ENCODE measurements at places on chromosomes 11 and 22. TPM values are rescaled to one million over a fixed set of nuclear protein-coding genes. Genes with fewer than 3 reads are reported as not detected.

- no peak for DNase-seq
Observed at GRCh38 chr22:38941488-38941987, 15.9 kb upstream of the APOBEC3A start.

GRCh38 chr11:79076526-79077115, 364.2 kb downstream of the TENM4 start:
- no peak for DNase-seq

GRCh38 chr11:133719532-133720235, 125.6 kb downstream of the SPATA19 start:
- DNase-seq = no peak

- no peak for DNase-seq
Observed at GRCh38 chr11:57560146-57560545, 7.3 kb downstream of the UBE2L6 start.

DNA sequence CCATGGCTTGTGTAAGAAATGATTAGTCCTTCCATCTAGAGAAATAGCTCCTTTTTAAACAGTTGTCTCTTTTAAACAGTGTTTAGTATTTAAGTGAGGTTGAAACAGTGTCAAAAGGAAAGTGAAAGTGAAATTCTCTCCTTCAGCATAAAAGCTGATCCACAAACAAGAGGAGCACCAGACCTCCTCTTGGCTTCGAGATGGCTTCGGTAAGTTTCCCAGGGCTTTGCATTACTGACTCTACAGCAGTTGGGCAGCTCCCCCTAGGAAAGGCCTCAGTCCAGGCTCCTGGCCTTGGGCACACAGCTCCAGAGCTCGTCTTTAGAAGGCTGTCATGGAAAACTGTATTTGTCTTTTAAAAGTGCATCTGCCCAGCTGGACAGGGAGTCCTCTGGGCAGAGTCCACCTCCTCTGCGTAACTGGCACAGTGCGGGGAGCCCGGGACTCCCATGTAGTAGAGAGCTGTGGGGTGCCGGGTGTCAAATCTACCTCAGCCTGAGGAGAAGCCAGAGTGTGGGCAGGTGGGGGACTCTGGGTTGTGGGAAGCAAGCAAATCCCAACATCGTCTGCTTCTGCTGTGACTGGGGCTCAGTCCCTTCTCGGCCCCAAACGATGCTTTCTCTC, at the start of gene PLAAT4:
Gene PLAAT4, plus strand, starts transcription at position 140 of the 624 bp plus-strand sequence. Its CDS starts 61 bp downstream, at position 201.
- no peak for DNase-seq

- DNase-seq = no peak
Observed at GRCh38 chr11:102926517-102926916, 29.0 kb downstream of the MMP13 start.

The TIMM10B gene
- 33.7 TPM for total RNA-seq

DNA sequence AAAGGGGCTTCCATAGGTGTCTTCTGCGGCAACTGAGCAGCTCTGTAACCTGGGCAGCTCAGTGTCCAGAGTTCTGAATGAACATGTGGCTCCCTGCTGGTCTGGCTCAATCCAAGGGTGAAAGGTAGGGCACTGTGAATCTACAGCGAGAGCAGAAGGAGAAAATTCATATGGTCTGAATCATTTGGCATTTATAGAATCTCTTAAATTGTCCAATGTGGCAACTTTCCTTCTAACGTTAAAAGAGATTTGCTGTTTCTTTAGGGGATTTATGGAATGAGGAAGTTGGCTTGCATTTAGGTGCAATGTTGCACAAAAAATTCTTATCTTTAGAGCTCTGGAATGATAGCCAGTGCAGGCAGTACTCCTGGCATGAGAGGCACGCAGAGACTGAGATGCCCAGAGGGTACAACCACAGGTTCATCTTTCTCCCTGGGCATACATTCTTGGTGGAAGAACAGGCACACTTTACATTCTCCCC, 17.0 kb downstream of the ATXN10 start:
- peak; percentile 91 for DNase-seq

DNA sequence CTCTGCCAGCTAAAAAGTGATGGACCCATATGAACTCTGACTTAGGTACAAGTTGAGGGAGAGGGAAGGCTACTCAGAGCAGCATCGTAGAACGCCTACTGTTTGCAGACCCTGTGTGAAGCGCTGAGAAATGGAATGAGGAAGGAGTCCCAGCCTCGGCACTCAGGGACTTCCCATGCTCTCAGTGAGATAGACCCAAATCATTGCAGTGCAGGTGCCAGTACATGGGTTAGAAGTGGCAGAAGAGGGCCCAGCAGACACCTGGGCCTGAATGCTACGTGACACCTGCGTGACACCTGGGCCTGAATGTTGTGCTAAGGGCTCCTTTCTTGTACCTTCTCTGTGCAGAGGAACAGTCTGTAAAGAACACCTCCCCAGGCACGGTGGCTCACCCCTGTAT, 2.6 kb upstream of the PDGFB start:
- DNase-seq = no peak

The DNAJB7 gene
- not detected for total RNA-seq

The TOM1 gene
- 66.3 TPM for total RNA-seq

GRCh38 chr11:35178067-35178805, 39.3 kb downstream of the CD44 start:
- DNase-seq = no peak

DNA sequence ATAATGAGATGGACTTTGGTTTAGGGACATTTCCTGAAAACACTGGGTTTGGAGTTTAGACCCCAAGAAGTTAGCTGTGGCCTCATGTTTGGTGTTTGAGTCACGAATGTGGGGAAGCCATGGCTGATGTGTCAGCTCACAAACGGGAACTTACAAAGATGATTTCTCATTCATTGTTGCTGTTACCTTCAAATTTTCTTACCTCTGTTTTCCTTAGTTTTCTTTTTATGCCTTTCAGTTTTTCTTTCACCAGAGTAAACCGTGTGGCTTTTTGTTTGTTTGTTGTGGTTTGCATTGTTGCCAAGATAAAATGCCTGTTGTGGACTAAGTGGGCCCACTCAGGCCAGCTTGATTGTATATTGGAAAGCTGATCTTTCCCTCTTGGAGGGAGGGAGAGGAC, 89.1 kb downstream of the SWAP70 start:
- DNase-seq = no peak

DNA sequence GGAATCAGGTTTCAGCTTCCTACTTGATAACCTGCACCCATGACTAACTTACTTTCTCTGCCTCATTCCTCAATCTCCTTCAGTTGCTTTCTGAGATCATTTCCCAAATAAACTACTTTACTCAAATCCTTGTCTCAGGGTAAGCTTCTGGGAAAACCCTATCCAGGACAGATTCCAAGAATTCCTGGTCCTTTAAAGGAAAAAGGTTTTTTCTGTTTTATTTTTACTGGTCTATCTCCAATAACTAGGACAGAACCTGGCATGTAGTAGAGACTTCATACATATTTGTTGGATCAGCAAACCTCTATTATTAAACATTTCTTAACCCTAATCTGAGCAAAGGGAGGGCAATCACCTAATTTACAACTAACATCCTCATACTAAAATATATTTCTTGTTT, 910.5 kb upstream of the CHORDC1 start:
- no peak for DNase-seq

The C11orf16 gene
- not detected for total RNA-seq

DNA sequence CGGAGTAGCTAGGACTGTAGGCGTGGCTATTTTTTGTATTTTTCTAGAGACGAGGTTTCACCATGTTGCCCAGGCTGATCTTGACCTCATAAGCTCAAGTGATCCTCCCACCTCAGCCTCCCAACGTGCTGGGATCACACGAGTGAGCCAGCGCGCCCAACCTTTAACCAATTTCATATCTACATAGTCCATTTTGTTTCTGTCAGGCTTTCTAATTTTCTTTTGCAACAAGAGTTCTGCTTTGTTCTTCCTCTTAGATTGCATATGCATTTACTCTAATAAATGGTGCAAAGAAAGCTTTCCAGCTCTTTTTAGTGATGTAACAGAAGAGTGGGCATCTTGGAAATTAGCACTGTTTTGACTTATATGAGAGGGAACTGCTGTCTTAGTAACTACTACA, 13.3 kb downstream of the RTN3 start:
- no peak for DNase-seq

DNA sequence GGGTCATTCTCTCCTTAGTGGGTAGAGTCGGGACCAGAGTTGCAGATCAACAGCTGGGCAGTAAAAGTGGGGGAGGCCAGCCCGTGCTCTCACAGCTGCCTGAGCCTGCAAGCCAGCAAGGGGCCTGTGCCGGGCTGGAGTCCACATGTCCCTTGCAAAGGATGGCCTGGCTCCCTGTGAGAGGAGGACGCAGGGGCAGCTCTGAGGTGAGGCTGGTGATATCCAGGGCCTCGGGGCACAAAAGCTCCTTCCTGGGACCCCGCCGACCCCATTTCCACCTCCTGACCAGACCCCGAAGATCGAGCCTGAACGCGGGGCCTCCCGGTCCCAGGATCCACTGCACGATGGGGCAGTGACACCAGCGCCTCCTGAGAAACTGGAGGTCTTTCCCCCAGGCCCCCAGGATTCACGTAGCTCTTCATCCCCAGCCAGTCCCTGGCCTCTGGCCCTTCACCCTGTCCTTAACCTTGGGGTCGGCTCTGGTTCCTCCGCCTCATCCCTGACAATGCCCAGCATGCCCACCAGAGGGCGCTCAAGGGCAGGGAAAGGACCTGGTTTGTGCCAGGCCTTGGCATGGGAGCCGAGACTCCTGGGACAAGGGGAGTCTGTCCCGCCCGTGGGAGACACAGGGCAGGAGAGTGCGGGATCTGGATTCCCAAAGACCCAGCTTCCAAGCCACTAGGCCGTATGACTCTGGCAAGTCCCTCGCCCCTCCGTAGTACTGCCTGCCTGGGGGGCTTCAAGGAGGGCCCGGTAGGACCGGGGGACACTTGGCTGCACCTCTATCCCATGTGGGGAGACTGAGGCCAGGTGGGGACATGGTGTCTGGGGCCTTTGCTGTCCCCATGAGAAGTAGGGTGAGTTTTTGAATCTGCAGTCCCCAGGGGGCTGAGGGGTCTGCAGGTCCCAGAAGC, 17.8 kb upstream of the WNT7B start:
- peak; percentile 74 for DNase-seq

The RFPL3 gene
- total RNA-seq = not detected

DNA sequence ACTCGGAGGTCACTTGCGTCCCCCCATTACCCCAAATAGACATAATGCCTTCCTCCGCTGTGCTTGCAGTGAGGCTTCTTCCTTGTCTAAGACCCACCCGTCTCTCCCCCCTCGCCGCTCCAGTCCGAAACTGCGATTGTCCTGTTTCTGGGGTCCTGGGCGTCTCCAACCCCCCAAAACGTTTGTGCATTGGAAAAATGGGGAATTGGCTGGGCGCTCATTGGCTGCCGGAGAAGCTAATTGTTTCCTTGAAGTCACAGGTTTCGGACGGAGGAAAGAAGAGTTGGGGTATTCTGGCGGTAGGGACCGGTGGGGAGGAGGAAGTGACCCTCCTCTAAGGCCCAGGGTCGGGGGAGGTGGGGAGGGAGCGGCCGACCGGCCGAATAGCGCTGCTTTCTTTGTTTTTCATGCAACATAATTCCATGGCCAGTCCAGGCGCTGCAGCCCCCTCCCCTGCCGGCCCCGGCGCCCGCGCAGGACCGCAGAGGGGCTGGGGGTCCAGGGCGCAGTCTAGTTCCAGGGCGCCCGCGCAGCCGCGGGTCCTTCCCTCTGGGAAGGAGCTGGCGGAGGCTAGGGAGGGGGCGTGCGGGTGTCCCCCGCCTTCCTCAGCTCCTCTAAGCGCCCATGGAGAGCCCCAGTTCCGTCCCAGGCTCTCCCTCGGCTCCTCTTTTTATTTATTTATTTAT, 12.7 kb upstream of the CPT1A start:
- no peak for DNase-seq

DNA sequence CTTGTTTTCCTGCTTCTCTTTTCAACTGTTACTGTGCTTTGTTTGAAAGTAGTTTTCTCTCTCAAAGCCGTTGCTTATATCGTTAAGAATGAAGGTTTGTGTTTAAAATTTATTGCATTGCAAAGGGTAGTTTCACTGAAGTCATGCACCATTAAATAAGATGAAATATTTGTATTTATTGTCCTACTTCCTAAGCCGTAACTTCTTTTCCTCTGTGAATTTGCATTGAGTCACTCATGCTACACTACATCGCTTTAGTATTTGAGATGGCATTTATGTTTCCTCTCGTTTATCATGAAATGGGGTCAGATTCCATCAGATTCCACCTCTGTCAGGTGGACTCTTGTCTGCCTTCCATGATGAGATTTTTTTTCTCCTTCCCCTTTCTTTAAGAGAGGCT, 65.8 kb upstream of the RASSF10 start:
- no peak for DNase-seq

The CDHR5 gene
- not detected for total RNA-seq

The OR52A1 gene
- total RNA-seq = not detected

DNA sequence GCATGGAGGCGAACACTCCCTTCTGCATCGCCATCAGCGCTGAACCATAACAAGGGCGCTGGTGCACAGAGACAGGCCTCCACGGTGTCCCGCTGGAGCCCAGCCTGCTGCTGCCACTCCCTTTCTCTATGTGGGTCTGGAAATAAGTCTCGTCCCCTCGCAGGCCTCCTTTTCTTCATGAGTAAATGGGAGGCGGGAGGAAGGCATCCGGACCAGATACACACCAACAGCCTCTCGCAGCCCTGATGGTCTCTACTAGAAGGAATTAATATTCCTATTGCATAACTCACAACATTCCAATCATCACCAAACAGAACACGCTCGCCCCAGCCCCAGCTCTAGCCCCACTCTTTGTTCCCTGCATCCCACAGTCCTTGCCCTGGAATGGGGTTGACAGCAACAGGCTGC, 14.9 kb downstream of the RASD2 start:
- DNase-seq = no peak

GRCh38 chr11:17077240-17077519, 287 bp downstream of the RPS13 start:
- DNase-seq = peak; percentile 58

DNA sequence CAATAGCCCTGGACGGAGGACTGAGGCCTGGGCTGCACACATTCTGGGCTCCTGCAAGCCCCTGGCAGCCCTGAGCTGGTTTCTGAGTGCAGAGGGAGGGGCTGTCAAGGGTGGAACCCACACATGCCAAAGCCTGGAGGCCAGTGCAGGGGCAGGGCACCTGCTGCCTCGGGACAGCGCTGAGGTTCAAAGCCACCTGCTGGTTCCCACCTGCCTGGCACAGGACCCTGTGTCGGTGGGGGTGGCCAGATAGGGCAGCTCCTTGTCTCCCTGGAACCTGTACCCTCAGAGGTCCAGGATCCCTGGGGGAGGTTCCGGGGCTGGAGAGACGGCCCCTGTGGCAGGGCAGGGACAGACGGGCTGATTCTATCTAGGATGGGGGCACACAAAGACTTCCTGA, 40.8 kb downstream of the RTN4R start:
- no peak for DNase-seq

GRCh38 chr11:106601684-106602297, 416.5 kb downstream of the GUCY1A2 start:
- DNase-seq = no peak

DNA sequence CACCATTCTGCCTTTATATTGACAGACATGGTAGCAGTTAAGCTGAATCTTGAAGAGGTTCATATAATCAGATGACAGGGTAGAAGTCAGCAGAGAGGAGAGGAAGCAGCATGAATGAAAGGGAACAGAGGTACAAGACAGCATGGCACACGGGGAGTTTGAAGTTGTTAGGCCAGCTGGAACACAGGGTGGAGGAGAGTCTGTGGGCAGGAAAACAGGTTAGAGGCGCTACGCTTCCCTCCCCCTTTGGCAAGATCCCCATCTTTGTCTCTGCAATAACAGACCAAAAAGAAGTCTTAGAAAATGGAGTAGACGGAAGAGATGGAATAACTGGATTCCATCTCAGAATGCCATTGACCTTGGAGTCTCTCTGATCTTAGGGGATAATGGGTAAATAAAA, 20.0 kb upstream of the NDUFC2 start:
- DNase-seq = no peak

The UQCC3 gene
- 18.8 TPM for total RNA-seq

The BCO2 gene
- total RNA-seq = 24.1 TPM
